ENCODE measurements at places on chromosomes 3 and 15. TPM values are rescaled to one million over a fixed set of nuclear protein-coding genes. Genes with fewer than 3 reads are reported as not detected.

DNA sequence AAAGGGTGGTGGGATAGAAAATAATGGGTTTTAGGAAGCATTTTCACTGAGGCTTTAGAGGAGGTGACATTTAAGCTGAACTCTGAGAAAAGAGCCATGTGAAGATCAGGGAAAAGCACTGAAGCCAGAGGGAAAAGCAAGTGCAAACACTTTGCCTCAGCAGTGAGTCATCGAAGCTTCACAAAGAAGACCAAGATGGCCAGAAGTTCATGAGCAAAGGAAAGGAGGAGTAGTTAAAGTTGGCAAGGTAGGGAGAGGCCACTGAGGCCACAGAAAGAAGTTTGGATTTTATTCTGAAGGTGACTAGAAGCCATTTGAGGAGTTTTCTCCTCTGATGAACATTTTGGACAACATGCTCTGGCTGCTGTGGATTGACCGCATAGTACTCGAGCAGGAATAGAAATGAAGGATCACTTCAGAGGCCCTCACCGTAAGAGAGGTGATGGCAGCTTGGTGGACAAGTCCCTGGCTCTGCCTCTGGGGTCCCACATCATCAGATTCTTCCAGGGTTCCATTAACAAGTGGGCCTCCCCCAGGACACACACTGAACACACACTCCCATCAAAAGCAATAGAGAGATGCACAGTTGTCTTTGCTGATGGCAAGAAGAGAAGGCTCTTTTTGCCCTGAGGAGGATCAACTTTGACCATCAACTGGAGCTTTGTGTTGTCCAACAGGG, 75.5 kb downstream of the TOP2B start:
- no peak for DNase-seq

- DNase-seq = no peak
These were observed 24.8 kb upstream of the SLC25A38 start for GRCh38 chr3:39358333-39358732.

LDHAL6B gene
- not detected for total RNA-seq

ADAMTS17 gene
- not detected for total RNA-seq

GRCh38 chr15:62454567-62455172, 289.6 kb upstream of the C2CD4B start:
- DNase-seq = no peak

CAPN3 gene
- 0.43 TPM for total RNA-seq

DNA sequence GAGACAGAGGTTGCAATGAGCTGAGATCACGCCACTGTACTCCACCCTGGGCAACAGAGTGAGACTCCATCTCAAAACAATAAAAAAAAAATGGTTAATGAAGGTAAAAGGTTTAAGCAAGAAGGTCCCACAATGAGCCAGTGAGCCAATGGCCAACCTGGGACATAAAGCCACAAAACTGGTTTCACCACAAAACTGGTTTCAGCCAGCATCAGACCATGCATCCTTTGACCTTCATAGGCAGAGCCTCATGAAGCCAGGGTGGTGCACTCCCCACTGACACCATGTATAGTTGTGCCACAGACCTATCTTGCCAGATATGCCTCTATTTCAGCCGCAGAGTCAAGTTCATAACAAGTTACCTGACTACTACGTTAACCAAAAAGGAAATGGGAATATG, 41.9 kb downstream of the SCAP start:
- no peak for DNase-seq

CTXND1 gene
- 0.64 TPM for total RNA-seq

DNA sequence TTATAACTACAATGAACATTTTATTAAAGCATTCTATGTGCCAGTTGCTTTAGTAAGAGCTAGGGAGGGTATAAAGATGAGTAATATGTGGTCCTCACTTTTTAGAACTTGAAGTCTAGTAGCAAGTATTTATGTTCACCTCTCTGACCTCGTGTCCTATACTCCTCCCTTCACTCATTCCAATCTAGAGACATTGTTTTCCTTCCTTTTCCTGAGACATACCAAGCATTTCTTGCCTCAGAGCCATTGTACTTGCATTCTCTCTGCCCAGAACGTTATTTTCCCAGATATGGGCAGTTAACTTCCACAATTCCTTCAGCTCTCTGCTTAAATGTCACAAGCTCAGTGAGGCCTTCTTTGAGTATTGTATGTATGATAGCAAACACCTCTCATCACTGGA, 408.6 kb downstream of the PDCD6IP start:
- DNase-seq = no peak

DNA sequence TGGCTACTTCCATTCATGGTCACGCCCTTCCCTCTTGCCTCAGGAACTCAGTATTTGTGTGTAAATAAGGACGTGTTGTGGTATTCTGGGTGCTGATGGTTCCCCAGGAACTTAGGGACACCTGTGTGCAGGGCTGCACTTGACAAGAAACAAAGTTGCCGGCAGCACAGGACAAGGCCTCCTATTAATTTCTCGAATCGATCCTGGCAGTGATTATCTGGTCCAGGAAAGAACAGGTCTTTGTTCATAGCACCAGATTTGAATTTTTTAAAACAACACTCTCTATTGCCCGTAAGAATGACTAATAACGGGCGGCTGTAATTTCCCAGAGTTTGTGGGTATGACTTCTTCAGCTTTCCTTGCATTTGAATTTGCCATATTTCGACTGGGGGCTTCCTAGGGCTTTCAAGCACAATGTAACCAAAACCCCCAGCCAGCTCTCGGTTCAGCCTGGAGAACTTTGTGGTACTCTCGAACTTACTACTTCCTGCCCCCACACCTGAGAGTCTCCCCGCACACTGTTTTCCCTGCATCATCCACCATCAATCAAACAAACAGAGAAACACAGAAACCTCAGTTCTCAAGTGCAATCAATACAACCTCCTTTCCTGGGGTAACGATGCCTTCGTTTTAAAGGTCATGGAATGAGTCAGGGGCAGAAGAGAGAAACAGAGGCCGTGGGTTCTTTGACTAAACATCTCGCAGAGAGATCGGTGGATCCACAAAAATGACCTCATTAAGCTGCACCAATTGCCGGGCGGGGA, 241.7 kb upstream of the ICE2 start:
- no peak for DNase-seq

NLGN1 gene
- 16.9 TPM for total RNA-seq

FANCI gene
- 61.2 TPM for total RNA-seq

- DNase-seq = no peak
These were observed 1.6 kb upstream of the ACTC1 start for GRCh38 chr15:34796847-34797435.

- no peak for DNase-seq
These were observed 5.2 kb downstream of the KBTBD13 start for GRCh38 chr15:65081758-65082157.

All from H4 (cell line).